Pons (tissue), 1 donor: ENCODE measurements at places on chromosomes 4 and X.

- no peak for DNase-seq
Observed at GRCh38 chrX:40016749-40017148, 81.0 kb downstream of the BCOR start.

DNA sequence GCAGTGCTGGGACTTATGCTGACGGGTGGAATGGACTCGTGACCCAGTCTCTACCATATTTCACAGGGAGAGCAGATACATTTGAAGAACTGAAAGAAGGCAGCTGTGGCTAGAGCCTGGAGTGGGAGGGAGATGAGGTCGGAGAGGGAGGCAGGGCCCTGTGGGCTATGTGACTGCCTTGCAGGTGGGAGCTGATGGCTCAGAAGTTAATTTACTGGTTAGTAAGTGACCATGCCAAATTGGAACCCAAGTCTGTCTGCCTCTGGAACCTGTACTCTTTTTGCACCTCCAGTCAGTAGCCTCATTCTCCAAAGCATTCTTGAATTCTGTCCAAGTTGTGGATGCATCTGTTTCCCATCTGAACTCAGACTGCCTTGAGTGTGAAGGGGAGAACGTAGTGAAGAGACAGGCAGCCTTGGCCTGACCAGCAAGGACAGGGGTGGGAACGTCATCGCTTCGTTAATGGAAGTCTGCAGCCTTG is 92.3 kb downstream of the REPS2 start:
- peak; percentile 72 for DNase-seq

- no peak for DNase-seq
Observed at GRCh38 chrX:17459661-17460060, 84.7 kb downstream of the NHS start.

DNA sequence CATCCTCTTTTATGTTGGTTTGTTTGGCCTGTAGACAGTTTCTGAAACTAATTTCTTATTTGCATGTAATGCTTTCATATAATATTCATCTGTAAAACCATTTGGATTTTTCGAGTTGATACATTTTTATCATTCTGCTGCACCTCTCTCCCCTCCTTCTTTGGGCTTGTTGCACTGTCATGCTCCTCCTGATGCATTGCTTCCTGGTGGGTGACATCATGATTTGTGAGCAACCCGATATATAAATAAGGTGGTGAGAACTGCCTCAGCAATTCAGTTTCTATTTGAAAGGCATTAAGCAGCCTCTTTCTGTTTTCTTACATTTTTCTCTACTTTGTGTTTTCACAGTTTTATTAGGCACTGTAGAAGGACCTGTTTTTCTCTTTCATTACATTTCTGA is 515.7 kb downstream of the RPA4 start:
- DNase-seq, result no peak

GRCh38 chr4:143581331-143581946 is 67.9 kb downstream of the SMARCA5 start:
- DNase-seq, result peak; percentile 13

DNA sequence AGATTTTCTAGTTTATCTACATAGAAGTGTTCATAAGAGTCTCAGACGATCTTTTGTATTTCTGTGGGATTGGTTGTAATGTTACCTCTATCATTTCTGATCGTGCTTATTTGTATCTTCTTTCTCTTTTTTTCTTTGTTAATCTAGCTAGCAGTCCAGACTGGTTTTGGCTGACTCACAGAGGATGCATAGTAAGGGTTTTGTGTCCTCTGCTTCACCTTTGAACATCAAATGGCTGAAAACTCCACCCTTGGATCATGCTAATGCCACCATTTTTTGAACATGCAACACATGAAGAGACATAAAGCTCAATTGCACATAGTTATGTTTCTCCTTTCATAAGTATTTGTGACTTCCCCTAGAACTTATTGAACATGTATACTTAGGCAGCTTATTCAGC is 22.8 kb downstream of the TMPRSS11A start:
- DNase-seq, result no peak

GRCh38 chr4:75710246-75710645 is 14.1 kb upstream of the USO1 start:
- DNase-seq, result no peak

DNA sequence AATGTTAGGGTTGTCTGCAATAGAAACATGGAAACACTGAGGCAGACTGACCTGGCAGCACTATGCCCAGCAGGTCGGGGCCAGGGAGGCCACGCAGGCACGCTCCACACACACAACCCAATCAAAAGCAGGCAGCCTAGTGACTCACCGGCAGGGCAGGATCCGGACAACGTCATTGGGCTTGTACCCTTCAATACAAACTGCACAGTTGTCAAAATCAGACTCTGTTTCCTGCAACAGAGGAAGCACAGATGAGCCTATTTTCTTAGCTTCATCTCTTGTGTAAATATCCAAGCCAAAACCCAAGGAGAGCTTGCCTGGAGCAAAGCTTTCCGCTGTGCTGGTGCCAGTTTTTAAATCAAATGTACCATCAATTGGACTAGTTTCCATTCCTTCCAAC is 185.8 kb downstream of the RNF150 start:
- DNase-seq, result peak; percentile 25
